HT-29 (cell line): ENCODE measurements at places on chromosomes 5 and 9. TPM values are rescaled to one million over a fixed set of nuclear protein-coding genes. Genes with fewer than 3 reads are reported as not detected.
A peak's percentile ranks its signal among the peaks of the same experiment; 100 is the strongest.

Gene TERT
- 0.23 and 4.9 TPM in 2 replicates for total RNA-seq

Gene SH2D3C
- total RNA-seq: not detected in 2 replicates

Gene GABBR2
- not detected in 2 replicates for total RNA-seq

DNA sequence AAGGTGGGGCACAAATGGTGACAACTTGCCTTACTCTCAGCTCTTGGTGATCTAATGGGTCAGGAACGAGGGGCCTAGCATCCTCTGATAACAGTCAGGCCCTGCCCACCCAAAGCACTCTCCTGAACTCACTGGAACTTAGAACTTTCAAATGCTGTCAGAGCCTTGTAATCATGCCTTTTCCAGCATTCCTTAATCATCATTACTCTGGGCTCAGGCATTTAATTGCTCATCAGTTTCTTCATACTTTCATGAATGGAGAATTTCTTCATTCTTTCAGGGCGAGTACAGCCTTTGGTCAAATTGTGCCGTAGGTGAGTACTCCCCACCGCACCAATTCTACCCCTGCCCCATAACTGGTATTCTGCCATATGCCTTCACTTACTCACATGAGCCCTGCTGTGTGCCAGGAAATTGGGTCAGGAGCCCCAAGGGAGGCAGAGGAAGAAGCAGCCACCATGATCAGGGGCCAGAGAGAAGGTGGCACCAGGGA is 30.2 kb upstream of the DUSP1 start:
- DNase-seq: no peak

DNA sequence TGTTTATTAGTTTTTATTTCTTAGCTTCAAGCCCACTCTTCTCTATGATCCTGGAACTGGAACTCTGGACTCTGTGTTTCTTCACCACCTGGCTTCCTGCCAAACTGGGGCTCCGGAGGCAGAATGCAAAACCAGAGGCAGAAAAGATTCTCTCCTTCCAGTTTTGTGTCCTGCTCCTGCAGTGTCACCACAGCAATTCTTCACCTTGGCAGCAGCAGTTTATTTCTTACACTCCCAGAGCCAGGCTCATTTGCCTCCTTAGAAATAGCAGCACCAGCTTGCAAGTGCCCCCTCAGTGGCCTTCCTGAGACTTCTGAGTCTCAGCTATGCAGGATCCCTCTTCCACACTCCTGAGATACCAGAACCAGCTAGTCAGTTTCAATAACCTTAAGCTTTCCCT is 26.7 kb upstream of the CAMK4 start:
- DNase-seq: peak; percentile 5
